ENCODE measurements at places on chromosomes 13 and 19. TPM values are rescaled to one million over a fixed set of nuclear protein-coding genes. Genes with fewer than 3 reads are reported as not detected.

DNA sequence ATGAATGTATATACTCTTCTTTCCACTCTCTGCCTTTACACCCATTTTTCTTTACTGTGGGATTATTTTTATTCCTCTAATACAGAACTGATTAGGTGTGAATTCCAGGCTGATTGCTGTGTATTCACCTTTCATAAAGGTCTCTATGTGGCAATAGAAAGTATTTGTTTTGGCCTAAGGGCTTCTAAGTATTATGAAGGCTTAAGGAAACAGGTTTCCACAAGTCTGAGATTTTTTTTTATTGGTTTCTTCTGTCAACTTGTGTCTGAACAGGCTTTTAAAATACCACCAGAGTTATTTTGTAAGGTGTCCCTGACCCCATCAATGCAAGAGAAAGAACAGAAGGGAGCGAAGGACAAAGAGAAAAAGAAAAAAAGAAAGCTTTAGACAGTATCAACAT, 1102.0 kb upstream of the SPRY2 start:
- DNase-seq, result no peak
- H3K4me3 ChIP-seq, result no peak overlapping the region

Gene KIR2DL4
- total RNA-seq, result not detected

Gene KIR3DL2
- total RNA-seq, result not detected

GRCh38 chr13:62209529-62209928, 793.9 kb upstream of the PCDH20 start:
- H3K27me3 ChIP-seq, result no peaks in the 10 kb centered on the region
- no peak overlapping the region for H3K4me3 ChIP-seq
- H3K27ac ChIP-seq, result no peak overlapping the region

All from tibial nerve (tissue), 4 donors.